Neural progenitor cell (in vitro differentiated cells): ENCODE measurements at places on chromosomes 6 and 20. TPM values are rescaled to one million over a fixed set of nuclear protein-coding genes. Genes with fewer than 3 reads are reported as not detected.

The C6orf163 gene
- 2.6 and 3.1 TPM in 2 replicates for total RNA-seq

The PAQR8 gene
- 16.9 and 17.7 TPM in 2 replicates for total RNA-seq

The ABRACL gene
- 134 and 242 TPM in 2 replicates for total RNA-seq

The AVP gene
- not detected in 2 replicates for total RNA-seq

The STAU1 gene
- 80.6 and 96.0 TPM in 2 replicates for total RNA-seq

The ZSWIM3 gene
- total RNA-seq = 3.7 and 5.4 TPM in 2 replicates

The SLC17A1 gene
- total RNA-seq = not detected in 2 replicates

The GPSM3 gene
- total RNA-seq = 3.4 and 4.5 TPM in 2 replicates

DNA sequence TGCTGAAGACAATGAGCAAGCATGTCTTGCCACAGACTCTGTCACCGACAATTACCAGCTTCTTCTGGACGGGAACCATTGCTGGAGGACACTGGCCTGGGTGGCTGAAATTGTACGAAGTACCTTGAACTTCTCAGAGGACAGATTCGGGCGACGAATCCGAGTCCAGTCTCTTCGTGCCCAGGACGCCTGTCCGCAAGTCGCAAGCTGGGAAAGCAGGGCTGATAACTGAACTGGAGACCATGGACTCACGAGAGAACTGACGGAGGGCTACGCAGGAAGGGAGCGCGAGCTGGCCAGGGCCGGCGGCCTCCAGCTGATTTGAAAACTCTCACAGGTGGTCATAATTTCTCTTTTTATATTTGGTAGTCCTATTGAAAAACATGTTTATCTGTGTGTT, 1229.5 kb upstream of the MAP3K7 start:
- no peak overlapping the region for H3K4me3 ChIP-seq
- no peaks in the 10 kb centered on the region for H3K4me1 ChIP-seq

DNA sequence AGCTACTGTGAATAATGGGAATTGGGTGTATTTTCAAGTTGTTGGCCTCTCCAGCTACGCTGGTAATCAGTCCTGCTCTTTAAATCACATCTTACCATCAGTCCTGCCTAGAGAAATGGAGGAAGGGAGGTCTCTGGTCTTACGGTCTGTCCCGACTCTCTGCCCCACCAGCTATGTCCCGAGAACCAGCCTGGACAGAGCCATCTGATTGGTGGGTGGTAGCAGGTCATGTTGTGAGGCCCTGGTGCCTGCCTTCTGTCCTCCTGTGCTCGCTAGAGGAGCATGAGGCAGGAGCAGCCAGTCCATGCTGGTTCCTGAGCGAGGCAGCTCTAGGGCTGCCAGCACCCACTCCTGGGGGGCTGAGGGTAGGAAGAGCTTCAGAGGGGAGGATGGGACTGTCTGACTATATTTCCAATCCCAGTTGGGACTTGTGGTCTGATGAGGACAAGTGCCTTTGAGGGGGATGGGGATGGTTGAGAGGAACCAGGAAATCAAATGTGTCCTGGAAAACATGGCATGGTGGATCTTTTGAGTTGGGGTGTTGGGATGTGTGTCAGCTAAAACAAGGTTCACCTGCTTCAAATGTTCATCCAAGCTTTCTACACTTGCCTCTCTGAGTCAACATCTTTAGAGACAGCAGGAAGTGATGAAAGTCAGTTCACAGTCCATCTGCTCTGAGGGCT, 33.0 kb downstream of the SYNJ2 start:
- no peak for DNase-seq
- no peaks in the 10 kb centered on the region for H3K27me3 ChIP-seq
- H3K4me1 ChIP-seq = peaks cover 3% of the 10 kb centered on the region
- H3K27ac ChIP-seq = no peak overlapping the region
- no peaks in the 10 kb centered on the region for H3K36me3 ChIP-seq

DNA sequence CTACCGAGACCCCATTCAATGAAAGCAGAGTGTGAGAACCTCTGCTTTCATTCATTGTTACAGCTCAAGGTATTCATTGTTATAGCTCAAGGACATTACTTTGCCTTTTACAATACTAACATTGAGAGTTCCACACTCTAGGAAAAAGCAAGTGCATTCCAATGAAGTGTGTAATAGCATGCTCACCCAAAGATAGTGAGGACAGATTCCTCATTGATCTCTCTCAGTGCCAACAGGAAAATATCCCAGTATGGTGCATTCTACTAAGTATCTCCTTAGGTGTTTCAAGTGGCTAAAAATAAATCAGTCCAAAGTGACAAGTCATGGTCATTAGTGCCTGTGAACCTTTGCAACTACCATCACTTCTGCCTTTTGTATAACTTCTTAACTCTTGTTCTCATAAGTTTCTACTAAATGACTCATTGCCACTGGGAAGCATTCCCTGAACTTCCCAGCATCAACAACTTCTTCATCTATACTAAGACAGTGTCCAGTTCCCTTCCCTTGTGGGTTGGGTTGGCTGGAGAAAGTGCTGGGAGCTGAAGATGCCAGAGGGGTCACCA, 140.7 kb upstream of the STXBP5 start:
- no peak overlapping the region for H3K4me3 ChIP-seq
- DNase-seq = no peak
- H3K27me3 ChIP-seq = no peaks in the 10 kb centered on the region
- no peaks in the 10 kb centered on the region for H3K36me3 ChIP-seq

DNA sequence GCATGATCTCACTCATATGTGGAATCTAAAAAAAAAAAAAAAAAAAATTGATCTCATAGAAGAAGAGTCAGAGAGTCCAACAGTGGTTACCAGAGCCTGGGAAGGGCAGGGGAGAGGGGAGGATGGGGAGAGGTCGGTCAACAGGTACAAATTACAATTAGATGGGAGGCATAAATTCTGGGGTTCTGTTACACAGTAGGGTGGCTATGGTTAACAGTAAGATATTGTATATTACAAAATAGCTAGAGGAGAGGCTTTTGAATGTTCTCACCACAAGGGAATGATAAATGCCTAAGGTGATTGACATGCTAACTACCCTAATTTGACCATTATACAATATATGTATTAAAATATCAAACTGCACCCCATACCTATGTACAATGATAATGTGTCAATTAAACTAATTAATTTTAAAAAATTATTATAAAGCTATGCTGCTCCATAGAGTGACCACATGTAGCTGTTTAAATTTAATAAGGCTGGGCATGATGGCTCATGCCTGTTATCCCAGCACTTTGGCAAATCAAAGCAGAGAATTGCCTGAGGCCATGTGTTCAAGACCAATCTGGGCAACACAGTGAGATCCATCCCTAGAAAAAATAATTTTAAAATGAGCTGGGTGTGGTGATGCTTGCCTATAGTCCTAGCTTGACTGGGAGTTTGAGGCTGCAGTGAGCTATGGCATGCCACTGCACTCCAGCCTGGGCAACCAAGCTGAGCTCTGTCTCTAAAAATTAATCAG, 70.9 kb downstream of the SNX5 start:
- H3K27ac ChIP-seq = no peak overlapping the region
- no peak overlapping the region for H3K4me3 ChIP-seq
- no peaks in the 10 kb centered on the region for H3K27me3 ChIP-seq
- no peaks in the 10 kb centered on the region for H3K36me3 ChIP-seq
- no peaks in the 10 kb centered on the region for H3K4me1 ChIP-seq

GRCh38 chr20:64203037-64203777, 39.0 kb downstream of the MYT1 start:
- DNase-seq = peak; percentile 26
- H3K27me3 ChIP-seq = no peaks in the 10 kb centered on the region
- peaks cover 4% of the 10 kb centered on the region for H3K4me1 ChIP-seq
- no peaks in the 10 kb centered on the region for H3K36me3 ChIP-seq
- no peak overlapping the region for H3K27ac ChIP-seq

DNA sequence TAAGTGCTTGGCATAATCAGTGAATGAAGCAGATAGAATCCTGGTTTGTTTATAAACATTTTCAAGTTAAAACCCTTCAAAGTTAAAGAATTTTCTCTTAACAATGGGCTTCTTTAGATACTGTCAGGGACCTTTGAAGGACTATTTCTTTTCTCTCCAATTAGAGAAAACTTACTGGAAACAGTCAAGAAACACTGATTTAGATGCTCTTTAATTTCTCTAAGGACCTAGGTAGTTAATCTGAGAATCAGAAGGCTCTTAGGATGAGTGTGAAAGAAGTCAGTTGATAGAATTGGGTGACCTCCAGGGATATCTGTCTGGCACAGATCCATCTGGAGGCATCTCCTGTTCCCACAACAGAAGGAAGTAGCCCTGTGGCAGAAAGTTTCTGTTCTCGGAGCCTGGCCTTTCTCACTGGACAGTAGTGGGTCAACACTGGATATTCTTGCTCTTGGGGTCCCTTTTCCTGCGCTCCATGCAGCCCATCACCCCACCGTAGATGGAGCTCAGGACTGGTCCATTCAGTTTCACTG, 22.5 kb downstream of the KIAA0408 start:
- no peak overlapping the region for H3K4me3 ChIP-seq
- H3K27ac ChIP-seq = no peak overlapping the region
- peaks cover 7% of the 10 kb centered on the region for H3K4me1 ChIP-seq
- no peaks in the 10 kb centered on the region for H3K27me3 ChIP-seq
- no peaks in the 10 kb centered on the region for H3K36me3 ChIP-seq
- DNase-seq = no peak

- DNase-seq = no peak
- H3K4me3 ChIP-seq = no peak overlapping the region
- H3K27ac ChIP-seq = no peak overlapping the region
- no peaks in the 10 kb centered on the region for H3K27me3 ChIP-seq
- H3K4me1 ChIP-seq = no peaks in the 10 kb centered on the region
Observed at GRCh38 chr20:53434662-53435061, 159.0 kb downstream of the ZNF217 start.

- DNase-seq = no peak
- H3K27ac ChIP-seq = no peak overlapping the region
- no peaks in the 10 kb centered on the region for H3K27me3 ChIP-seq
- H3K36me3 ChIP-seq = no peaks in the 10 kb centered on the region
- H3K4me3 ChIP-seq = no peak overlapping the region
Observed at GRCh38 chr6:83574783-83575182, 62.4 kb downstream of the PRSS35 start.

- no peaks in the 10 kb centered on the region for H3K27me3 ChIP-seq
- no peak overlapping the region for H3K4me3 ChIP-seq
- no peak overlapping the region for H3K27ac ChIP-seq
- H3K4me1 ChIP-seq = no peaks in the 10 kb centered on the region
- no peaks in the 10 kb centered on the region for H3K36me3 ChIP-seq
- DNase-seq = peak; percentile 75
Observed at GRCh38 chr20:1437235-1437904, 29.3 kb downstream of the NSFL1C start.

DNA sequence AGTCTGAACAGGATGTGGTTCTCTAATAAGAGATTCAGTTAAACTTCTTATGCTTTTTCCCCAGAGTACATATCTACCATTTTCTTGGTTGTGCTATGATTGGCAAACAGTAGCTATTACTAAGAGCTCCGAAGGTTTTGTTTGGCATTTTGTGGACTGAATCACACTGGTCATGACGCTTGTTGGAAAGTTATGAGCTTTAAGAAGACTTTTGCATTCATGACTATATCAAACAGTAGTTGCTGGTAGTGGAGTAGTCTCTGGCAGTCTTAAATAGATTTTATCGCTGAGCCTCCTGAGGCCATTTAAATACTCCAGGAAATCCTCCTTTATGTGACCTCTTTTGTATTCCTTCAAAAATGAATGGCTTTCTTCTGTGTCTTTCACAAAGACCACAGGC, 40.8 kb downstream of the CCDC170 start:
- H3K4me1 ChIP-seq = no peaks in the 10 kb centered on the region
- no peaks in the 10 kb centered on the region for H3K36me3 ChIP-seq
- DNase-seq = no peak
- no peak overlapping the region for H3K4me3 ChIP-seq

GRCh38 chr20:44370639-44371218, 15.2 kb downstream of the HNF4A start:
- no peak overlapping the region for H3K27ac ChIP-seq
- DNase-seq = no peak
- no peaks in the 10 kb centered on the region for H3K27me3 ChIP-seq
- H3K4me1 ChIP-seq = no peaks in the 10 kb centered on the region
- no peaks in the 10 kb centered on the region for H3K36me3 ChIP-seq

GRCh38 chr6:163243083-163243482, 171.4 kb upstream of the QKI start:
- H3K27ac ChIP-seq = no peak overlapping the region
- no peaks in the 10 kb centered on the region for H3K27me3 ChIP-seq
- no peaks in the 10 kb centered on the region for H3K36me3 ChIP-seq
- no peak for DNase-seq
- no peak overlapping the region for H3K4me3 ChIP-seq

- H3K27me3 ChIP-seq = no peaks in the 10 kb centered on the region
- H3K27ac ChIP-seq = no peak overlapping the region
- no peaks in the 10 kb centered on the region for H3K36me3 ChIP-seq
- peaks cover 3% of the 10 kb centered on the region for H3K4me1 ChIP-seq
Observed at GRCh38 chr6:42025845-42026243, 24.5 kb upstream of the TAF8 start.

DNA sequence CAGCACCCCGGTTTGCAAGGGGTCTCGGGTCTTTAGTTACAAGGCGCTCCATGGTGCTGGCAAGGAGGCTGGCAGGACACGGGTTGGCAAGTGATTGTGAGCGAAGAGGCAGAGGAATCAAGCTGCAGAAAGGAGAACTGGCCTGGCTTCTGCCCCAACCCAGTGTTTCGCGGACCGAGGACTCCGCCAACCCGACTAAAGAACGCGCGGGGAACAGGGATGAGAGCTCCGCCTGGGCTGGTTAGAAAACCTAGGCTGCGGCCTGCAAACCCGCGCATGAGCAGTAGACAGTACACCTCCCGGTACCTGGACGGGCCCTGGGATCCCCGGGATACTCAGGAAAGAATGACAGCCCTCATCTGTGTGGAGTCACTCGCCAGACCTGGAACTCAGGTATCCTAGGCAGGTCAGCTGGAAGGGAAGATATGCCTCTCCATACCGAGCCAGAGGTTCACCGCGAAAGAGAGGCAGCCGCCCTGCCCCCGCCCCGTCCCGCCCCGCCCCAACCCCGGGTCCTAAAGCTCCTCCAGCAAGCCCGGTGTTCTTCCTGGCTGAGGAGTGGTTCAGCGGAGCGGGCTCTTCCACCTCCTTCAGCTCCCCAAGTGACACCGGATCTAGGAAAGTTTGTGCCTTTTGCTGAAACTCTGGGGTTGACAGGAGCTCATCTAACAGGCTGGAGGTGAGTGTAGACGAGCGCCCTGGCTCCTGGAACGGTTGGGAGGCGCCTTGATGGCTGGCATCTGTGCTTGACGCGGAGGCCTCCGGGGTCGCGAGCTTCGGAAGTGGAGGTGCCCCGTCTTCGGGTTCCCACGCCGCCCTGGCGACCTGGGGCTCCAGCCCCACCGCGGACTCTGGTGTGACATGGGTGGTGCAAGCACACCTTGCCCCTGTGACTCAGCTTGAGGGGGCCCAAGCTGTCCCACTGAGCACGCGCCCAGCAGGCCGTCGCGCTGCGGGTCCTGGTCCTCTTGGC, 1847.3 kb upstream of the DEFB115 start:
- no peak for DNase-seq
- H3K4me1 ChIP-seq = no peaks in the 10 kb centered on the region
- no peaks in the 10 kb centered on the region for H3K36me3 ChIP-seq
- no peak overlapping the region for H3K4me3 ChIP-seq
- no peaks in the 10 kb centered on the region for H3K27me3 ChIP-seq

GRCh38 chr6:582370-582769, 74.5 kb downstream of the HUS1B start:
- peak overlapping the region; percentile 14 for H3K4me3 ChIP-seq
- H3K27me3 ChIP-seq = no peaks in the 10 kb centered on the region
- no peak overlapping the region for H3K27ac ChIP-seq
- no peaks in the 10 kb centered on the region for H3K36me3 ChIP-seq
- H3K4me1 ChIP-seq = peaks cover 26% of the 10 kb centered on the region
